ENCODE measurements at places on chromosomes 1 and 21.

DNA sequence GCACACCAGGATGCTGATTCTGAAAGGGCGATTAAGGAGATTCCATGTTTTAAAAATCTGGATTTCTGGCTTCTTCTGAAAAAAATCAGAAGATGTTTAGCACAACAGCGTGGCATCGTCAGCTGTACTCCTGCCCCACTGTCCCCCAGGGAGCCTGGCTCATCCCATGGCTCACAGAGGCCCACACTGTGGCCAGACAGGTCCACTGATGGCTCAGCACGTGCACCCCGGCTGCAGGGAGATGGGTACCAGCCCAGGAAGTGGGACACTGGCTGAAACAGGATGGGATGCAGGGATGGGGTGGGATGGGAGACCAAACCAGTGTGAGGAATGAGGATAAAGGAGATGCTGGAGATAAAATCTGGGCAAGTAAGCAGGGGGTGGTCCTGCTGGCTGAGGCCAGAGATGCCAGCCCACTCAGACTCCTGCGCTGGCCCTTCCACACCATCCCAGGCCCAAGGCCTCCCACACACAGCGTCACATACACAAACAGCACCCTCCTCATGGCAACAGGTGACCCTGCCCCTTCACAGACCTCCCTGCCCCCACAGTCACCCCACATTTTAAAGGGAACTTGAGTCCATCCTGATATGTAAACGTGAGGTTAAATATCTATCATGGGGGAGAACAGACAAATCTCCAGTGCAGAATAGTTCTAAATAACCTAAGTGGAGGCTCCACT, 23.9 kb upstream of the SAMD11 start:
- no peak for DNase-seq

- no peak for DNase-seq
These were observed 42.5 kb upstream of the SYT2 start for GRCh38 chr1:202752774-202753173.

GRCh38 chr1:227788271-227789083, 27.0 kb upstream of the PRSS38 start:
- DNase-seq, result no peak

DNA sequence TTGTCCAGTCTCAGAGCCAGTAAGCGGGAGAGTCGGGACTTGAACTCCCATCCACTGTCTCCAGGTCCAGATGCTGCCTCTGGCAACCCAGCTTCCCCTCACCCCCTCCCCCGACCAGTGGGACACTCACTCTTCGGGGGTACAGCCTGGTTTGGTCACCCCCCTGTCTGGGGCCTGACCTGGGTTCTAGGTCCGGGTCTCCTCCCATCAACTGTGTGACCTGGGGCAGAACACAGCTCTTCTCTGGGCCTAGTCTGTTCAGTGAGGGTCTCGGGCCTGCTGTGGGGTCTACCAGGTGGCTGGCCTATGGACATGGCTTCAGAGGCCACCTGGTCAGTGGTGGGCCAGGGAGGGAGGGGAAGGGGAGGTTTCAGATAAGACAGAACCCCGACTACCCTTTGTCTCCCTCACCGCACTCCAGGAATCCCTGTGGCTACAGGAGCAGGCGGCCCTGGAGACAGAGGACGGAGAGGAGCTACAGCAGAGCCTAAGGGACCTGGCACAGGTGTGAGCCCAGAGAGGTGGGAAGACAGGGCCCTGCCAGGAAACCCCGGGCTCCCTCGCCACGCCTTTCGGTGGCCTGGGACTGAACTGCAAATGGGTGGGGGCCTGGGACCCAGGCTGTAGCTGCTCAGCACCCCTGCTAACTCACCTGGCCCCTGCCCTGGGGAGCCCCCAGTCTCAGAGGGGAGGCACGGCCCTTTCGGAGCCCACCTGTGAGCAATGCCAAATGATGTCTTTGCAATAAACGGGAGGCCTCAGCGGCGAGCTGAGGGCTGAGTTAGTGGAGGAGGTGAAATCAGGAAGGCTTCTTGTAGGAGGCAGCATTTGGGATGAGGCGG, 4.1 kb upstream of the NBPF3 start:
- DNase-seq, result no peak

- DNase-seq, result no peak
These were observed 124.4 kb upstream of the CACYBP start for GRCh38 chr1:174875306-174875705.
